ENCODE measurements at places on chromosomes 3 and 15. TPM values are rescaled to one million over a fixed set of nuclear protein-coding genes. Genes with fewer than 3 reads are reported as not detected.

DNA sequence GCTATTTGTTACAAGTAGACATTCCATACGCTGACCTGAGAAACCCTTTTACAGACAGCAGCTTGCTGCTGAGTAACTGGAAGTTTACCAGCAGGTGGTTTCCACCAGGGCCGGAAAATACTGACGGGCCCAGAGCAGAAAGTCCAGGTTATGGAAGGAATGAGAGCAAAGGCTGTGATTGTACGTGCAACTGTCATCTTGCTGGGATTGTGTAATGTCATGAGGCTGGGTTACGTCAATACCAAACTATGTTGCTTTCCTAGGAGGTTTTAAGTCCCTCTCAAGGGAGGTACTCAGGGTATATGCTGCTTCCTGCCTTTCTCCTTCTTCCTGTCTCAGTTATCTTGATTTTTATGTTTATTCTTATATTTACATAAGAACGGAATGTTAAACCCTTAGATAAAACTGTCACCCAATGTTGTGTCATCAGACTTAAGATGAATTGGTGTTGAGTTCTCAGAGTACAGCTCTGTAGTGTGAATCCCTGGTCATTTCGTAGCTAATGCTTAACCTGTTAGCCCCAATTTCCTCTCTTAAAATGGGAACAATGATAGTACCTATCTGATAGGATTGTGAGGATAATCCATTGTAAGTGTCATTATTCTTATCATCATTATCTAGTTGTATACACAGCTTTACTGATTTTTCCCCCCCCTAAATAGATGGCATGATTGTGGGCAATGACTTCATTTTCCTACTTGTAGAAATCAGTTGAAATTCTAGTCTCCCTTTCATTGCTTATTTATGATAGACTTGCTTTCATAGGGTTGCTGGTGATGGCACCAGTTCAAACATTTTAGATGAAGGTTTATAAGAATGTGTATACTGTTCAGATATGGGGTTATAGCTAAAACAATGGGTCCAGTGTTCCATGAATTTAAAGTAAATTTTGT is 101.4 kb downstream of the FNDC3B start:
- no peak for DNase-seq

GRCh38 chr3:74693696-74694393 is 79.4 kb upstream of the CNTN3 start:
- no peak for DNase-seq

DNA sequence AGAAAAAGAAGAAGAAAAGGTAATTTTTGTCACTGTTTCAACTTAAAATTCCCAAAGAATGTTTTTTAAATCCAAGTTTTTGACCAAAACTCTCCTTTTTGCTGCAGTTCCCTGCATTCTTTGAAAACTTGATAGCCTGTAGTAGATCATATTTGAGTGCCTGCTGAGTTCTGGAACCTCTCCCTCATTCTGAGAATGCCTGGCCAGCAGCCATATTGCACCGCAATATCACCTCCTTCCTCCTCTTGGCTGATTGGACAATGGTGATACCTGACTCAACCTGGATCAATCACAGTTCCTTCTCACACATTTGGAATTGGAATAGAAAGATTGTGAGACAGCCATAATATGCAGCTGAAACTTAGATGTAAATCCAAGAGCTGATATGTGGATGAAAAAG is 97.6 kb upstream of the GAP43 start:
- no peak for DNase-seq

- no peak for DNase-seq
Observed at GRCh38 chr3:116863270-116863770, 153.7 kb downstream of the TUSC7 start.

DNA sequence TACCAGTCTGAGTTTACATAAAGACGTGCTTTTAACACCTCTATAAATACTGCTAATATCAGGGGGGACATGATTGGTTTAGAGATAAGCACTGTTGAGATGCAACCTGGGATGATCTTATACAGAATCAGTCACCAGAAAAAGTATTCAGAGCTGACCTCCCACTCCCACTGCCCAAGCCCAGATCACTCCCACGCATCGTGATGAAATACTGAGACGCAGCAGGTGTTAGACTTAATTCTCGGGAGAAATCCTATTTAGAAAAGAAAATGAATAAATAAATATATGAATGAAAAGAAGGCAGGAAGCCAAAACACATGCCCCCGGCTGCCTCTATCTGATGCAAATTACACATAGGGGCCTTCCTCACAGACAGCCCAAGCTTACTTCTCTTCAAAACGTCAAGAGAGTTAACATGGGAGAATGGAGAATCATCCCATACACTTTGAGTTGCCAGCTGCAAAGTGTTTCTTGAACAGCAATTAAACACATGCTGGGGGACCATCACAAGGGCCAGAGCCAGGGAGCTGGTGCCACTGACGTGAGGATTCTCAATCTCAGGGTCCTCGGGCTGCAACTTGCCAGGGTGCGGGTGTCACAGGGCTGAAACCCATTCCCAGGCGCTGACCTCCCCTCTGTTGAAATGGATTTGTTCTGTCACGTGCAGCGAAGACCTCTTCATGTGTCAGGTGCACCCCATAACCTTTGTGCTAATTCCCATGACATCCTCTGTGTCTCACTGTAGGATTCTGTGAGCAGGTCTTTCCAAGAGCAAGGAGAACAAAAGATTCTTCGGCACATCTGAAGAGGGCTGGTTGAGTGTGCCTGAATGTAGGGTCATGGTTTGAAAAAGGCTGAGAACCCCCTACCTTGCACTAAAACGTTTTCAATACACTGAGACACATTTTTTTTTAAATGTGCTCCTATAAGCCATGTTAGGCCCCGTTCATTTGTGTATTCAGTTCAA is 764.2 kb upstream of the ARRDC4 start:
- DNase-seq, result no peak

DNA sequence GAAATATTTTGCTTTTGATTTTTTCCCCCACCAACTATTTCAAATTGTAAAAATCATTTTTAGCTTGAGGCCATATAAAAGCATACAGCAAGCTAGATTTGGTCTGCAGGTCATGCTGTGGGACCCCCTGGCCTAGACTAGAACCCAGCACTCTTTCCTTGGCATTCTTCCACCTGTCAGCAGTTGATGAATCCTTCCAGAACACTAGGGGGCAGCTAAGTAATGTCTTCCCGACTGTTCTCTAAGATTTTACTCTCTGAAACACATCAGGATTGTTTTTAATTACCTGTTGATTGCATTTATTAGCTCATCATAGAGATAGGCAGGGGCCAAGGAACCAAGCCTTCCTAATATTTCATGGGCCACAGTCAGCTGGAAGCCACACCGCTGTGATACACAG is 174.5 kb downstream of the CACNA1D start:
- no peak for DNase-seq

- no peak for DNase-seq
Observed at GRCh38 chr3:172211123-172211522, 171.7 kb downstream of the FNDC3B start.

DNA sequence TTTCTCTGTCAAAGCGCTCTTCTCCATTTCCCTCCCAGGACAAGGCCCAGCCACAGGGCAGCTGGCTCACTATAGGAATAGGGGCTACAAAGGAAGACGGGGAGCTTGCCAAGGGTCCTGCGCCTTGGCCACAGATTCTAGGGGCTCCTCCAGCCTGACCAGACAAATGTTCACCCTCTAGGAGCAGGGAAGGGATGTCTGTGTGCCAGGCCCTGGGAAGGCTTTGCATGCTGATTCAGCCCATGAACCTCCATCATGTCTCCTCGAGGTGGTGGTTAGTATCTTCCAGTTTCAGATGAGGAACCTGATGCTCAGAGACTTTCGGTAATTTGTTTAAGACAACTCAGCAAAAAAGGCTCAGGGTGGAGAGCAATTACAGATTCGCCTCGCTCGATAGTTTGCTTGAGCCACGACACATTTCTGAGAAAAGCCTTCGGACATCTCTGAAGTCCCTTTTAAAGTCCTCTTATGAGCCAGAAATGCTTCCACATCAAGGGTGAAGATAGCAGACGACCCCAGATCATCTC is 110.0 kb downstream of the XXYLT1 start:
- no peak for DNase-seq

DNA sequence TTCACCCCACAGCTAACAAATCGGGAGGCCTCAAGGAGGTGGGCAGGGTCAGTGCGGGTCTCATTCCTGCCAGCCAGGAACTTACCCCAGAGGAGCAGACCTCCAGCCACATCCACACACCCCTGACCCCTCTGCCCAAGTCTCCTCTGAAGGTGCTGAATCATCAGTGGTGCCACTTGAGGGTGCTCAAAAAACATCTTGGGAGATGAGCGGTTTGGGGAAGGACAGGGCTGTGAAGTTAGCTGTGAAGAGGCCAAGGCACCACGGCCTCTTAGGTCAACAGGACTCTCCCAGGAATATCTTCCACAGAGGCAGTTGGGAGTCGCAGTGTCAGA is 1.2 kb downstream of the DAPK2 start:
- DNase-seq, result no peak

DNA sequence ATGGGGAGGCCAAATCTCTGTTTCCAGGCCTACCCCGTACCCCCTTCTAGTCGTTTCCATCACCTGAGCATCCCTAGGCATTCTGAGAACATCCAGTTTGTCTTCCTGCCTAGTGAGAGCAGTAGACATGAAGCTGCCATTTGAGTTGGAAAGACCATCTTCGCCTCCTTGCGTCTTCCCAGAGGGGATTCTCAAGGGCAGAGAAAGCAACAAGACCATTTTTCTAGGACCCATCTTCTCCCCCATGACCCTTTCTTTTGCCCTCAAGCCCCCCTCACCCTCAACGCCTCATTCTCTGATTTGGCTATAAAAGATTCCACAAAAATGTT is 148.7 kb upstream of the BHLHE40 start:
- DNase-seq, result no peak

DNA sequence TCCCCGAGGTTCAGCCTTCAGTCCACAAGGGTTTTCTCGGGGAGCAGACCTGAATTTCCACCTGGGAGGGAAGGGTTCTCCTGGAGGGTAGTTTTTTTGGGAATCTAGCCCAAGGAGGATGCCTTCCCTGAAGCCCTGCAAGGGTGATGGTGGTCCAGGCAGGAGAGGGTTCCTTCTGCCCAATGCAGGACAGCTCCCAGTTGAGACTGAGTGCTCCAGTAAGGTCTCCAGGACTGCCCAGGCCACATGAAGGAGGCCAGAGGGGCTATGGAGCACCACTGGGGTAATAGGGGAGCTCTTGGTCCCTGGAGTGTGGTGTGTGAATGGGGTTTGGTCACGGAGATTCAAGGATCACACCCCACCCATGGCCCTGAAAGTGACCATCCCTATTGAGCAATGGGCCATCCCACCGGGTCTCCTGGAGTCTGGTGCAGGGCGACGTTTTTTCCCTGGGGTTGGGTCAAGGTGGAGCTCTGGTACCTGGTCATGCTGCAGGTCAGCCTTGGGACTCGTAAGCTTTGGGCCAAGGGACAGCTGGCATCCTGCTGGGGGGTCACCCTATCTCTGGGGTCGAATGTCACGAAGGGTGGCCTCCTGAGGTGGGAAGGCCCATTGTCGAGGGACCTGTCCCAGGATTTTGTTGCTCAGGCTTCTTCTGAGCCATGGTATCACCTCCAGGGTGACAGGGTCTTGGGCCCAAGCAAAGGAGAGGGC is 196.5 kb downstream of the UBE3A start:
- no peak for DNase-seq

DNA sequence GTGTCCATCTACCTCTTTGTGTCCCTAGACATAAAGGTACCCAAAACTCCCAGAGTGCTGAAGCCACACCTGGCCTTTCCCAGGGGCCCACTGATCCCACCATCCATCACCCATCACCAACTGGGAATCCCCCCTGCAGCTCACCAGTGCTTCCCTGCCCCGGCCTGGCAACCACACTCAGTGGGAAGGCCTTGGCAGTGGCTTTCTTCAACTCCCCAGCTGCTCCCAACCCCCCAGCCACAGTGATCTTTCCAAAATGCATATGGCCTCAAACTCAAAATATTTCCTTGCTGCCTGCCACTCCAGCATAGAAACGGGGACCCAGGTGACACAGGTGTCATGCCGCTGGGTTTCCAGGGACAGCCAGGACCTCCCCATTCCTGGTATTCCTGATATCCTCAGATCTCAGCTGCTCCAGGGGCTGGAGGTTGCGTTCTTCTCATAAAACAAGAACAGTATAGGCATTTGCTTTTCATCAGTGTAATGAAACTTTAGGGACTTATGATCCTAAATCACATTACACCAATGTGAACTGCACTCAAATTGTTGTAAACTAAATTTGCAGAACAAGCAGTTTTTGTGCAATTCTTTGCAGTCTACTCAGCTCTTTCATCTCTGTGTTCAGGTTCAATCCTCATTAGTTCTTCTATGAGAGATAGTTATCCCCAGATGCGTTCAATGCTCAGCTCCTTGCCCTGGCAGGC is 1.3 kb downstream of the OCA2 start:
- DNase-seq, result no peak

DNA sequence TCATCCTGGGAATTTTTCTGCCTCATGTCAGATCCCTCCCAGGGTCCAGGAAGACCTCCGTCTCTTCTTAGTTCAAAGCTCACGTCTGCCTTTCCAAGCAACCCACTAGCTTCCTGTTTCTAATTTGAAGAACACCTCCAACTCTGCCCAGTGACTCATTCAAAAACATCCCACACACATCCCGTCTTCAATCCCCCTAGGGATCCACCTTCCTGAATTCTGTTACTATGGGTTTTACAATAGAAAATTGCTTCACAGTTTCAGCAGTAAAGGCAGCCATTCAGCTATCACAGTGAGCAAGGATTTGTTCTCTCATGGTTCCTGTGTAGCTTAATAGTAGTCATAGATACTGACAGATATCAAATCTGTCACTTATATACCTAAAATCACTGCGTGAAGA is 308.3 kb upstream of the CCDC54 start:
- no peak for DNase-seq

Gene DNAJA4
- total RNA-seq, result 48.9 TPM

Gene SLC28A1
- total RNA-seq, result not detected

Gene TPRA1
- total RNA-seq, result 6.0 TPM

Gene GPR149
- total RNA-seq, result not detected

Gene LIPH
- total RNA-seq, result not detected
